ENCODE measurements at places on chromosomes 1 and 21.

DNA sequence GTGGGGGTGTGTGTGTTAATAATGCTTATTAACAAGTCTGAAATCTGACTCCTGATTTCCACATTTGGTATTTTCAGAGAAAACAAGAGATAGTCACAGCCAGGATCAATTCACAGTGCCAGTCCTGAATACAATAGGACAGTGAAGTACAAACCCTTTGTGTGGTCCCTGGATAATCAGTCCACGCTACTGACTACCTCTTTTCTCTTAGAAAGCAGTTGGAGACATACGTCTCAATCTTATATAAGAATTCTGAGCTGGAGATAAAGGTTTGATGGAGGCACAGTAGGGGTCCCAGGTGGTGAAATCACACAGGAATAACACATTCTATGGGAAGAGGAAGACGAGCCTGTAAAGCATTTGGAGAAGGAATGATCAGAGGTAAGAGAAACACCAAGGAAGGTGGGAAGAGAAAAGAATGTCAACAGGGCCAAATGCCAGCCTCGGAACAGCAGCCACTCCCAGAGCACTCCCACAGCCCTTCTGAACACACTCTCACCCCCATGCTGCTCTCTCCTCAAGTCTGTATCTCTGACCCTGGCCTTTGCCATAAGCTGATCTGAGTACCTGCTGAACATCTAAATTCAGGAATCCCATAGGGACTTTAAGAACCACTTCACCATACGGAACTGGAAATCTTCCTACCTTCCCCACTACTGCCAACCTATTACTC lies 48.6 kb downstream of the TRAF5 start:
- no peak for DNase-seq

DNA sequence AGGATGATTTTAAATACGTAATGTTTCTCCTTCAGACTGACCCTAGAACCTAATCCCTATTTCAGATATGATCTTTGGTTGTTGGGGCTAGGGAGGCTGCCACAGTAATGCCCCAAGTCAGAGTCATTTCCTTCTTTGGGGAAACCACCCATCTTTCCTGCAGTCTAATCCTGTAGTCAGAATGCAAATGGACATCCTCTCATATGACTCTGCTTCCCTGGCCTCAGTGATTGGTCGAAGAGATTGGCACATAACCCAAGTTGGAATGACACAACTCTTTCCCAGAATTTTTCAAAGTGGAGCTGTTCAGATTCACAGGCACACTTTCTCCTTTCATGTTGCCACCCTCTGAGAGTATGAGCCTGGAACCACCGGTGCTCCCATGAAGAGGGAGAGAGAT lies 58.8 kb upstream of the ZNF644 start:
- DNase-seq: peak; percentile 18

DNA sequence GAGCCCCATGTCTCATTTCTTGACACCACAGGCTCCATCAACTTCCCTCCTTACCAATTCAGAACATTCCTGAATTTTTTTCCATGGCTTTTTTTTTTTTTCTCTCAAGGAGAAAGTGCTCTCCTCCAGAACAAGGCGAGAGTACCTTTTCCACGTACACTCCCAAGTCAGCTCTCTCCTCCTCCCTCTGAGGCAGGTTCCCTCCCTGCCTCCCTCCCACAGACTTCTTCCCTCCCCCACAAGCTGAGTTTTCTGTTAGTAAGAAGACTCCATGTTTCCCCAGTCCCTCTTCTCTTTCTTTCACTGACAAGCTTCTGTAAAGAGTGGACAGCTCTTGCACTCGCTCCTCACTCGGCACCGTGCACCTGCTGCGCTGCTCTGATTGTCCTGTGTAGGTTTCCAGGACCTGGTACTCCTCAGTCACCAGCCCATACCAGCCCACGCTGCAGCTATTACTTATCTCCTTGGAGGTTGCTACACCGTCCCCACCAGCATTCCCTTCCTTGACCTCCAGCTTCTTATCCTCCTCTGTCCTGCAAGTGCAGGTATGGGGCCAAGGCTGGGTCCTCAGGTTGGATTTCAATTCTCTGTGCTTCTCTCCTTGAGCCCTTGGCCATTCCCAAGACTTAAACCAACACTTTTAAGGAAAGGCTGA lies 3.8 kb downstream of the TRAF5 start:
- no peak for DNase-seq

DNA sequence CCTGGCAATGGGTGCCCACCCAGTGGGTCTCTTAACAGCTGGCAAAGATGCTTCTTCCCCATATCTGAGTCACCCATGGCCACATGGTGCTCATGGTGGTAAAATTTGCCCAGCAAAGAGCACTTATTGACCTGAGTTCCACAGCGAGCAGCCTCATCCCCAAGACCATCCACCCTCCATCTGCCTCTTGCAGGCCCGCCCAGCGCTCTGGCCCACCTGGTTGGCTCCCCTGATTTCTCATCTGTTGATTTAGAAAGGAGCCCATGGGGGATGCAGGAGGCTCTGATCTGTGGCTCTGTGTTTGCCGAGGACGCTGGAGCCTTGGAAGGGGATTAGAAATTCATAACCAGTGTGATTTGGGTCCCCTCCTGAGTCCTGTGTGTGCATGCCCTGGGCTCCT lies 657.5 kb downstream of the PTPRU start:
- DNase-seq: no peak

- no peak for DNase-seq
These were observed 139.0 kb downstream of the CAMTA1 start for GRCh38 chr1:6923955-6924881.

- DNase-seq: peak; percentile 82
These were observed 580 bp downstream of the INKA2 start for GRCh38 chr1:111738436-111739193.

Measured in T1000 (cell line).